Urinary bladder (tissue), 4 donors: ENCODE measurements at places on chromosomes 6 and 20. TPM values are rescaled to one million over a fixed set of nuclear protein-coding genes. Genes with fewer than 3 reads are reported as not detected.

GRCh38 chr6:54935739-54936138, 89.2 kb downstream of the FAM83B start:
- DNase-seq = no peak

GRCh38 chr6:69871107-69871506, 4.8 kb downstream of the COL19A1 start:
- no peak for DNase-seq

- no peak for DNase-seq
These were observed 5.5 kb upstream of the HLA-E start for GRCh38 chr6:30483677-30484279.

GRCh38 chr6:72413884-72414283, 208.0 kb upstream of the KCNQ5 start:
- no peak for DNase-seq

DNA sequence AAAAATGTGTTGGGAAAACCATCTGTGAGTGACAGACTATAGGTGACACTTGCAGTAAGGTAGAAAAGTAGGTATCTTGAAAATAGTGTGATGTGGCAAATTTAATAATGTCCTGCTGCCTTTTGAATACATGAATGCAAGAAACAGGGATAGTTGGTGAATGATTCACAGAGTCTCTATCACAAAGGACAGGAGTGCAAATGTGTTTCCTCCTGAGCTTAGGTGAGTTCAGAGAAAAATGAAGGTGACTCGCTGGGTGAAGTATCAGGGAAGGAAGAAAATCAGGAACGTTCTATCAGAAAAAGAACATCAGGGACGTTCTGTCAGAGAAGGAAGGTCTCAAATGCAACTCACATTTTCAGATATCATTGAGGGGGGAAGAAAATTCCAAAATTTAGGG, 557.8 kb upstream of the SLC35B3 start:
- DNase-seq = no peak

- DNase-seq = no peak
These were observed 39.5 kb downstream of the FAM110A start for GRCh38 chr20:872855-873520.

DNA sequence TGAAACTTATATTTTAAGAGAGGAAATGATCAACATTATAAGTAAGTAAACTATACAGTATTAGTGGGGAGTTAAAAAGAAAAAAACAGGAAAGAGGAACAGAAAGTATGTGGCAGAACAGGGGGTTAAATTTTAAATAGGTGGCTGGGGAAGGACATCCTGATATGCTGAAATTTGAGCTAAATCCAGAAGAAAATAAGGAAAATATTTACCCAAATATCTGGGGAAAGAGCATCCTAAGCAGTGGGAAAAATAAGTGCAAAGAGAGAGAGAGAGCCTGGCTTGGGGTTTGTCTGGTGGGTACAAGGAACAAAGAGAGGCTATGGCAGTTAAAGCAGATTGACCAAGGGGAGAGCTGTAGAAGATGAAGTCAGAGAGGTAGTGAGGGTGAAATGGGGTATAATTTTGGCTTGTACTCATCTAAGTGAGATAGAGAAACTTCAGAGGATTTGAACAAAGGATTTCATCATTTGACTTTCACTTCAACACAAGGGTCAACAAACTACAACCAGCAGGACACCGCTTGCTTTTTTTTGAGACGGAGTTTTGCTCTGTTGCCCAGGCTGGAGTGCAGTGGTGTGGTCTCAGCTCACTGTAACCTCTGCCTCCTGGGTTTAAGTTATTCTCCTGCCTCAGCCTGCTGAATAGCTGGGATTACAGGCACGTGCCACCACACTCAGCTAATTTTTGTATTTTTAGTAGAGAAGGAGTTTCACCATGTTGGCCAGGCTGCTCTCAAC, 328.4 kb upstream of the CNR1 start:
- no peak for DNase-seq

DNA sequence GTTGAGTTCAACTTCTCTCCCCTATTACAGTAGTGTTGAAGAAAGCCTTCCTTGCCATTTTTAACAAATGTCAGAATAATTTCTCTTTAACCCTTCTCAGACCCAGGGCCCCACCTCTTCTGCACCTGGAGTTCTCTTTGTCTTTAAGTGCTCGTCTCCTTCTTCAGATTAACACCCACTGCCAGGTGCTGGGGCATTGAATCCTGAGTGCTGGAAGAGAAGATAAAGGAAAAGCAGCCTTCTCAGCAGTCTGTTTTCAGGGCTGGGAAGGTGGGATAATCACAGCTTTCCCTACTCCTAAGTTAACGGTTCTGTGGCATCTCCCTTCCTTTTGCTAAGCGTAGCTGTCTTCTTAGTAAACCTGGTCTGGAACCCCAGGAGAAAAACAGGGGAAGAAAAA, 114.6 kb upstream of the TAB2 start:
- DNase-seq = no peak

DNA sequence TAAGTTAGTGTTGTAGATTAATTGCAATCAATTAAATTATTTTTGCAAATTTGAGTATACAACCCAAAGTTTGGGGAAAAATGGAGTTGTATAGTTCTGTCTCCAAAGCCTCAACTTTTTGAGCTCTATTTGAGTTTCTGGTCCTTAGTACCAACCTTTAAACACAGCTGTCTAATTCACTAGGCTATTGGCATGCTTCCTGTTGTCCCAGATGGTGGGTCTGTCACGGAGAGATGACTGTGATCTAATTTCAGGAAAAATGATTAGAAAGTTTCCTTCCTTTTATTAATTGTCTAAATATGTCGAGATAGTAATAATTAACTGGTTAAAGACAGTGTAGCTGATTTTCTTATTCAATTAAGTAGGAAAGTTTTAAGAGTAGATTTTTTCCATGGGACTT, 109.6 kb downstream of the SCAF8 start:
- no peak for DNase-seq

DNA sequence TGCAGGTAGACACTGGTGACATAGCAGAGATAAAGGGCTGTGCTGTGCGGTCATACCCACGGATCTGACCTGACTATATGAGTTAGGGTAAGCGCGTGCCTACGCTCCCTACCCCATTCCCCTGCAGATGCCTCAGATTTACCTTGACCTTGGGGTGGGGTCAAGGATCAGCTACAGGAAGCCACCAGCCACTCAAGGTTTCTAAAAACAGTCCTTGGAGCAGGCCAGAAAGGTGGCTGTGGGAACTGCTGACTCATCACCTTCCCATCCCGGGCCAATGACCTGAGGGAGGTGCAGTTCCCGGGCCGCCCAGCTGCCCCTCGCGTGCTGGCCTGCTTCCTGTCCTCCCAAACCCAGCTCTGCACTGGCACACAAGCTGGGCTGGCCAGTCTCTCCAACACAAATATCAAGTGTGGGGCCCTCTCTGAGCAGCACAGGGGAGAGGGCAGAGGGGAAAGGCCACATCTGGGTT, 23.0 kb downstream of the KCNK5 start:
- DNase-seq = no peak

DNA sequence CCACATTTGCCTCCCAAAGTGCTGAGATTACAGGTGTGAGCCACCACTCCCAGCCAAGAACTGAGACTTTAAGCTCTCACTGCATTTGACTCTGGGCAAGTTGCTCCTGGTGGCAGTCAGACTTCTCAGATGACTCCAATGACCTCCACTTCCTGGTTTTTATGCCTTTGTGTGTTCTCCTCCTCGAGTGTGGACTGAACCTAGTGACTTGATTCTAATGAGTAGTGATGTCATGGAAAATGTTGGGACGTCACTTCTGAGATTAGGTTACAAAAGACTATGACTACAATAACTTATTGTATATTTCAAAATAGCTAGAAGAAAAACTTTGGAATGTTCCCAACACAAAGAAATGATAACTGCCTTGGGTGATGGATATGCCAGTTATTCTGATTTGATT, 12.0 kb downstream of the SPINT3 start:
- DNase-seq = no peak

DNA sequence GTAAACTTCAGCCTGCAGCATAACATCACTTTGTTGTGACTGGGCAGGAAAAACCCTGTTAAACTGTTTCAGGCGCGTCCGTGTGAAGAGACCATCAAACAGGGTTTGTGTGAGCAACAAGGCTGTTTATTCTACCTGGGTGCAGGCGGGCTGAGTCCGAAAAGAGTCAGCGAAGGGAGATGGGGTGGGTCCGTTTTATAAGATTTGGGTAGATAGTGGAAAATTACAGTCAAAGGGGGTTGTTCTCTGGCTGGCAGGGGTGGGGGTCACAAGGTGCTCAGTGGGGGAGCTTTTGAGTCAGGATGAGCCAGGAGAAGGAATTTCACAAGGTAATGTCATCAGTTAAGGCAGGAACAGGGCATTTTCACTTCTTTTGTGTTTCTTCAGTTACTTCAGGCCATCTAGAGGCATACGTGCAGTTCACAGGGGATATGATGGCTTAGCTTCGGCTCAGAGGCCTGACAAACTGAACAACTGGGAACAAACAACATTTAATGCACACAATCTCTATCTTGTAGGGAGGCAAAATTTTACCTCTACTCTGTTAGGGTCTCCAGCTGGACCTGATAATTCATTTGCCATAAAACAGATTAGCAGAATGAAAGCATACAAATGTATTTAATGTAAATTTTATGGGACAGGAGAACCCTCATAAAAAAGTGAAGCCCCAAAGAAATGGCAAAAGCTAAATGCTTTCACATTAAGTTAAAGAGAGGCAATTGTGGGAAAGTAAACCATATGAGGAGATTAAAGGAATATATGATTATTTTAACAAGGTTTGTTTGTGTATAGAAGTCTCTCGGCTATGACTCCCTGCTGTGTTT, 58.3 kb upstream of the HFE start:
- no peak for DNase-seq

DNA sequence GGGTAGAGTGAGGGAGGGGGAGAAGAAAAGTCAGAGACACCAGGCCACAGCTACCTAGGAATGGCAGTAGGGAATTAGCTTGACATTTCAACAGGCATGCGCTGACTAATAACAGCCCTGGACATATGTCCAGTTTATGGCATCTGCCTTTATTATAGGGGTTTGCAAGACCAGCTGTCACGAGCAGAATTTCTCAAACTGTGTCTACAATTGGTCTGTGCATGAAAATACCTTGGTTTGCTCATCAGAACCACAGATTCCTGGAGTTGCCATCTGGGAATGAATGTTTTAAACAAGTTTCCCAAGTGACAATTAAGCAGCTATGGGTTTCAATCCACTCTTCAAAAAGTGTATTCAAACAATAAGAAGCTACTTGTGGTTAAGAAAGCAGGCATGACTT, 110.3 kb upstream of the ENPP5 start:
- DNase-seq = no peak

- no peak for DNase-seq
These were observed 13.0 kb downstream of the MYO6 start for GRCh38 chr6:75762063-75762462.

DNA sequence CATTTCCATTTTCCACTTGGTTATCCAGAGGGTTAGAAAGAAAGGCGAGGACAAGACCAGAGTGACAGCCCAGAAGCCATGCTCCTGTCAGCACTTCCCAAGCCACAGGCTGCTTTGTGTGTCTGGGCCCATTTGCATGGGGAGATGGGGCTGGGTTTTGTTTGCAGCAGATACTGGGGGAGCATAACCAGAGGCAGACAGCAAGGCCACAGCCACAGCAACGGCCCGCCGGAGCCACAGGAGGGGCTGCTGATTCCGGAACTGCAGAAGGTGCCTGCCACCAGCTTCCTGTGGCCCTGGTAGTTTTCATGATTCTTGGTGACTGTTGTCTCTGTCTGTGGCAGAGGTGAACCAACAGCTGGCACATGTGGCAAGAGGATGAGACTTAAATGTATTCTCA, 106.6 kb downstream of the DLL1 start:
- no peak for DNase-seq

DNA sequence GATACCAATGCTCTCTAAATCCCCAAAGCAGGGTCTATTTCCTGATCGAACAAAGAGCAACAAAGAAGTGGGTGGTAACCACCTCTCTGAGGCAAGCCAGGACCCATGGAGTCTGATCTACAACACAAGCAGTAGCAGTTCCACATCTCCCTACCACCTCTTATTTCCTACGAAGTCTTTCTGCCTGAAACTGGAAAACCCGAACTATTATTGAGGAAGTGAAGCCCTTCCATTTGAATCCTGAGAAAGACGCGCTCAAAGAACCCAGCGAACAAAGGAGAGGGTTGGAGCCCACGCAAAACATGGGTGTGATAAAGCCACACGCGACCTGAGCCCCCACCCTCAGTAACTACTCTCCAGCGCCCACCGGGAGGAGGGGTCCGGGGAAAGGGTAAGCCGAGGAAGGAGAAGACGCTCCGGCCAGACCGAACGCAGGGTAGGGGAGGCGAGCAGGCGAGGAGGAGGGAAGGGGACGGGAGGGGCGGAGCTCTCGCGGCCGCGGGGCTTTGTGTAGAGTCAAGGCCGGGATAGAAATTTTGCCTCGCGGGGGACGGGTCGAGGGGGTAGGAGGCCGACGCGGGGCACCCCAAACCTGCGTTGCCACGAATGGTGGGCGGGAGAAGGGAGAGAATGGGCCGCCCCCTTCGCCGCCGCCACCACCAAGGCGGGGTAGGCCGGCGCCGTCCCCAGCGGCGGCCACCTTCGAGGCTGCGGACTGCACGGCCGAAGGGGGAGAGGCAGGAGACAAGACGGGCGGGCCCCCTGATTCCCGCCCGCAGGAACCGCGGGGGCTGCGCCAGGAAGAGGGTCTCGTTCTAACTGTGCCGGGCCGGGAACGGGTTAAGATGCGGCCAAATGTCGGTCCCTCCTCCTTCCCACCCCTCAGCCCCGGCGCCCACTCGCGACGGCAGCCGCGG, 802 bp downstream of the HDAC2 start:
- peak; percentile 40 for DNase-seq

GRCh38 chr6:15606347-15606746, 56.5 kb downstream of the DTNBP1 start:
- DNase-seq = no peak

DNA sequence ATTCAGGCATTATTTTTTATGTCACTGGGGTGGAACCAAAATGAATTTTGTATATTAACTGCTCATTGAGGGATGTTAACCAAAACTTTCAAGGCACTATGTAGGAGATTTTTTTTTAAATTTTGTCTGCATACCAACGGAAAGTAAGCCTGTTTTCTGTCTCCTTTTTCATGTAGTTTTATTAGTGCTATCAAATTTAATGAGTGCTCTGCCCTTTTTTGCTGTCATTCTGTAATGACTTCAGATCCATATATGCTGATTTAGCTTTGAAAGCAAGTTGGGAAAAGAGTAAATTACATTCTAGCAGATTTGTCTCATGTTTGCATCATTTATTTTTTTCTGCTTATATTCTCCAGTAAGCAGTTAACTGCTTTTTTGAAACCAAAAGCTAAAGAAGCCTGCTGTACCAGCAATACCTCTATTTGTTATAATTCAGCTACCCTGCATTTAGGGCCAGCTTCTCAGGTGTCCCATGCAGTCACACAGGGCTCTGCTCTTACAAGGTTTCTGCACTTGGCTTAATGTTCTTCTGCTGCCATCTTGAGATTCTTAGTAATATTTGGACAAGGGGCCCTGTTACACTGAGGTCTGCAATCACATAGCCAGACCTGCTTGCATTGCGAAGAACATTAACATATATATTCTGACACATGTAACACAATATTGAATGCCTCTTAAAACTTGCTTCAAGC, 429.0 kb downstream of the UTRN start:
- DNase-seq = no peak

LINC00237 gene
- total RNA-seq = not detected

PTK7 gene
- total RNA-seq = 89.6 TPM

OPRL1 gene
- 1.1 TPM for total RNA-seq

E2F1 gene
- 6.6 TPM for total RNA-seq

COL11A2 gene
- 1.3 TPM for total RNA-seq

KHDRBS2 gene
- 5.2 TPM for total RNA-seq

TCEA2 gene
- total RNA-seq = 18.2 TPM

EYA2 gene
- total RNA-seq = 2.2 TPM

SCGN gene
- 0.21 TPM for total RNA-seq

METTL24 gene
- total RNA-seq = 19.2 TPM

DEFB132 gene
- not detected for total RNA-seq

RAB44 gene
- total RNA-seq = 0.26 TPM

IL17F gene
- total RNA-seq = not detected

CRISP2 gene
- not detected for total RNA-seq
